Activated B cell treated with CpG ODN at 0.5 μM for 24 hours (primary cell): ENCODE measurements at places on chromosomes 1 and 21.

DNA sequence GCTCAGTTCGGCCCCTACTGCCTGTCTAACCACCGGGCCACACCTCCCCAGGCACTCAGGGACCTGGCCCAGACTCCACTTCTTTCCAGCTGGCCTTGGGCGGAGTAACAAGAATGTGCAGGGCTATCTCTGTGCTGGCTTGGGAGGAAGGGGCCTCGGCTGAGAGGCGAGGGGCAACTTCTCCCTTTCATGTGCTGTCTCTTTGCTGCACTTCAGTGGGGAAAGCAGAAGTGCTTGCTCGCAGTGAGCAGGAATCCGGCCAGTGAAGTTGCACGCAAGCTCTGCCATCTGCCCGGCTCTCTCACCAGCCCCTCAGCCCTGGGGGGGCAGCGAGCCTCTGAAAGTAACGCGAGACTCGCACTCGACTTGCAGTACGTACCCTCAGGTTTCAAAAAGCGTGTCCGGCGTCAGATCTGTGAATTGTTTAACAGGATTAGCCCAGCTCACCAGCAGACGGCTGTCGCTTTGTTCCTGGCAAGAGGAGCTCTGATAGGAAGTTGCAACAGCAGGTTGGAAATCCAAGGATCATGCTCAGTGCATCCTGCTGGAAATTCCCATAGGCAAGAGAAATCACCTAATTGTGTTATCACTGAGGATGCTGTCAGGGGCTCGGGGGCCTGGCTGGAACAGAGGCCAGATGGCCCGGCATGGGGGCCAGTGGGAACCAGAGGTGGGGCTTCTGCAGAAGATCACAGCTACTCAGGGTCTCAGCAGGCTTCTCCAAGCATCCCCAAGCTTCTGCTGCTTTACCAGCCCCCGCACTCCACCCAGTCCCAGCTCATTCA lies 221.1 kb downstream of the NPHP4 start:
- H3K27me3 ChIP-seq, result peaks cover 10% of the 10 kb centered on the region
- no peaks in the 10 kb centered on the region for H3K36me3 ChIP-seq
- H3K4me1 ChIP-seq, result no peaks in the 10 kb centered on the region
- no peak overlapping the region for H3K4me3 ChIP-seq
- H3K27ac ChIP-seq, result no peak overlapping the region

- no peaks in the 10 kb centered on the region for H3K36me3 ChIP-seq
- H3K27ac ChIP-seq, result no peak overlapping the region
- H3K4me1 ChIP-seq, result no peaks in the 10 kb centered on the region
- H3K4me3 ChIP-seq, result no peak overlapping the region
- no peak for DNase-seq
These were observed 28.1 kb downstream of the VANGL1 start for GRCh38 chr1:115669886-115670285.

DNA sequence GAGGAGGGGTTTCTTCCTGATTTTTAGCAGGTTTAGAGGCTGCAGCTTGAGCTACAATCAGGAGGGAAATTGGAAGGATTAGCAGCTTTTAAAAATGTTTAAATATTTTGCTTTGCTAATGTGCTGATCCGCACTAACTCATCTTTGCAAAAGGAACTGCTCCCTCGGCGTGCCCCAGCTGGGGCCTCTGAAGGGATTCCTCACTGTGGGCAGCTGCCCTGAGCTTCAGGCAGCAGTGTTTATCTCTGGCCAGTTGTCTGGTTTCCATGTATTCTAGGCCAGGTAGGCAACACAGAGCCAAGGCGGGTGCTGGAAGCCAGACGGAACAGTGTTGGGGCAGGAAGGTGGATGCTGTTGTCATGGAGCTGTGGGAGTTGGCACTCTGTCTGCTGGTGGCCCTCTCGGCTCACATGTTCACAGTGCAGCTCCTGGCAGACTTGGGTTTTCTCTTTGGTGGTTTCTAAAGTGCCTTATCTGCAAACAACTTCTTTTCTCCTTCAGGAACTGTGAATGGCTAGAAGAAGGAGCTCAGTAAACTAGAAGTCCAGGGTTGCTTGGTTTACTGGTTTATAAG lies 18.9 kb downstream of the NECAP2 start:
- H3K27ac ChIP-seq, result no peak overlapping the region
- DNase-seq, result no peak
- H3K36me3 ChIP-seq, result peaks cover 79% of the 10 kb centered on the region
- H3K4me3 ChIP-seq, result no peak overlapping the region
- H3K27me3 ChIP-seq, result no peaks in the 10 kb centered on the region

DNA sequence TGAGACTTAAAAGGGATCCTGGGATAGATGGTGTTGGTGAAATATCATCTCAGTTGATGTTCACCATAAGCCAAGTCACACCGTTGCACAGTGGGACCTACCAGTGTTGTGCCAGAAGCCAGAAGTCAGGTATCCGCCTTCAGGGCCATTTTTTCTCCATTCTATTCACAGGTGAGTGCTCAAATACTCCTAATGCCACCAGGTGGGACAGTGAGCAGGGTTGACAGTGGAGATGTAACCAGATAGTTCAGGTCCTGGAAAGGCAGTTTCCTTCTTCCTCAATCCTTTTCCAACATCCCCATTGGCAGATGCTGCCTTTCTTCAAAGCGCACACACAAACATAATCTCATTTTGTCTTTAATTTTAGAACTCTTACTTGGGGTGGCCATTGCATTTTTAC lies 11.6 kb downstream of the CD160 start:
- H3K4me1 ChIP-seq, result no peaks in the 10 kb centered on the region
- no peak overlapping the region for H3K27ac ChIP-seq
- H3K4me3 ChIP-seq, result no peak overlapping the region
- no peak for DNase-seq
- peaks cover 1% of the 10 kb centered on the region for H3K36me3 ChIP-seq

DNA sequence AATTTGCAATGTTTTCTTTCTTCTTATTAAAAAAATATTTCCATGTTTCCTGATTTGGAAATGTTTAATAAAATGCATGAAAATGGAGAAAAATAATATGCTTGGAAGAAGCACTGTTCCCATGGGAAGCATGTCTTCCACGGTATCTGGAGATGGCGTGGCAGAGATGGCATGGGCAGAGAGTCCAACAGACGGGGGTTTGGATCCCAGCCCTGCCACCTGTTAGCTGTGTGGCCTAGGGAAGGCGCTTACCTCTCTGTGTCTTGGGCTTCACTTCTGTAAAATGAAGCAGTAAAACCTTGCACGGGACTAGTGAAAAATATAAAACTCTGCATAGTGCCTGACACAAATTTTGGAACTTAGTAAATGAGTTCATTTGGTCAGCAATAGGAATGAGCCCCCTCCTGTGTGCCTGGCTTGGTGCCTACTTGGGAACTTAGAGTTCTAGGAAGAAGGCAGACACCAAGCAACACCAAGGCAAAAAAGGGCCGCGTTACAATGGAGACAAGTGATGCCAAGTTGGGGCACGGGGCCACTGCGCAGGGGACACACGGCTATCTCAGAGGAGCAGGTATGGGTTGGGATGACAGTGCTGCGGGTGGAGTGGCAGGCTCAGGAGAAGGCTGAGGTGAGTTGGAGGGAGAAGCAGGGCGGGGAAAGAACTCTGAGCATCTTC lies 124.2 kb downstream of the KCNN3 start:
- peaks cover 59% of the 10 kb centered on the region for H3K27me3 ChIP-seq
- H3K4me3 ChIP-seq, result no peak overlapping the region
- H3K4me1 ChIP-seq, result peaks cover 11% of the 10 kb centered on the region
- no peak overlapping the region for H3K27ac ChIP-seq
- H3K36me3 ChIP-seq, result no peaks in the 10 kb centered on the region

- no peak for DNase-seq
- H3K4me3 ChIP-seq, result no peak overlapping the region
- peaks cover 9% of the 10 kb centered on the region for H3K4me1 ChIP-seq
These were observed 8.3 kb upstream of the PPM1J start for GRCh38 chr1:112723511-112723839.

- DNase-seq, result no peak
- no peak overlapping the region for H3K4me3 ChIP-seq
- H3K4me1 ChIP-seq, result peaks cover 40% of the 10 kb centered on the region
These were observed 19.5 kb downstream of the GPBP1L1 start for GRCh38 chr1:45666836-45667235.

- H3K36me3 ChIP-seq, result no peaks in the 10 kb centered on the region
- no peak overlapping the region for H3K27ac ChIP-seq
- H3K27me3 ChIP-seq, result no peaks in the 10 kb centered on the region
- no peak overlapping the region for H3K4me3 ChIP-seq
- no peaks in the 10 kb centered on the region for H3K4me1 ChIP-seq
These were observed 53.9 kb upstream of the TIAM1 start for GRCh38 chr21:31397939-31398338.

DNA sequence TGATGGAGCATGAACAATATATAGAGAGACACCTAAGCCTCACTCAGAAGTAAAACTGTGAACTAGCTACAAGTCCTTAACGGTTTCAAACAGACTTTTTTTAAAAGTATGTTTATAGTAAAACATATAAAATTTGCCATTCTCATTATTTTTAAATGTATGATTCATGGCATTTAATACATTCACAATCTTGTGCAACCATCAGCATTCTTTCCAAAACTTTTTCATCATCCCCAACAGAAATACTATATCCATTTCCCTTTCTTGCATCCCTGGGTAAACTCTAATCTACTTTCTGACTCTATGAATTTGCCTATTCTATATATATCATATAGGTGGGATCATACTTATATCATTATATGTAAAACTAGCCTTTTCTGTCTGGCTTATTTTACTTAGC lies 25.5 kb downstream of the EVI5 start:
- peaks cover 8% of the 10 kb centered on the region for H3K36me3 ChIP-seq
- H3K4me3 ChIP-seq, result no peak overlapping the region
- H3K4me1 ChIP-seq, result peaks cover 2% of the 10 kb centered on the region
- no peak overlapping the region for H3K27ac ChIP-seq
- no peaks in the 10 kb centered on the region for H3K27me3 ChIP-seq
- DNase-seq, result no peak

DNA sequence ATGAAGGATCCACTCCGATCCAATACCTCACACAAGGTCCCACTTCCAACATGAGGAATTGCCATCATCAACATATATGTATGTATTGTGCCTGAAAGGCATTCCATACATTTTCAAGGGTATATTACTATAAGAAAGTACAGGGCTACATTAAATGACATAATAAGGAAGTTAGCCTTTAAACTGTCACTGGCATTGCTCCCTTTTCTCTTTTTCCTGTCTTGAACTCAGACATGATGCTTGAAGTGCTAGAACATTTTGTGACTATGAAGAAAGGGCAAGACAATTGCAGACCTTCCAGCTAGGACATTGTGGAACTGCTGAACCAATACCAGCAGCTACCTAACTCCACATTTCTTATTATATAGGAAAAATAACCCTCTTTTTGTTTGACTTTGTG lies 2.9 kb upstream of the TSPAN2 start:
- no peaks in the 10 kb centered on the region for H3K36me3 ChIP-seq
- H3K4me3 ChIP-seq, result no peak overlapping the region
- H3K27ac ChIP-seq, result no peak overlapping the region
- no peak for DNase-seq
- H3K4me1 ChIP-seq, result peaks cover 11% of the 10 kb centered on the region

DNA sequence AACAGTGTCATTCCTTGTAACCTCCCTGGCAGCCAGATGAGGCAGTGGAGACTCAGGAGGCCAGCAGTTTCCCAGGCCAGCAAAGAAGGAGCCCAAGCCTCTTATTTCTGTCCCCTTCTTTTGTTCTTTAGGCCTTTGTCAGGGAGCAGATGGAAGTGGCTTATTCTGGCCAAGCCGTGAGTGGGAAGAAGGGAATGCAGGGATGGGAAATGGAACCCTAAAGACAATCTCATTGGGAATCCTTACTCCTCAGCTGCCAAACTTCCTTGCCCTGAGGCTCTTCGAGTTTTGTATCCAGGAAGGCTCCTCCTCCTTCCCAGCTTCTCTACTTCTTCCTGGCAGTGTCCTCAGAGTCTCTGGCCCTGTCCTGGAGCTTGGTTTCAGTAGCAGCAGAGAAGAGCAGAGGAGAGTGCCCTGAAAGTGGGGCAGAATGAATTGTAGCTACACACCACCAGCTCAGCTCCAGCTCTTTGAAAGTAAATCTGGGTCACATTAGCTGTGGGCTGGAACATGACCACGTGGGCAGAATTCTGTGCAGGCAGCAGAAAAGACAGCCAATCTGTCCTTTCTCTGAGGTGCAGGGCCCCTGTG lies 63.9 kb downstream of the NDUFS5 start:
- no peaks in the 10 kb centered on the region for H3K36me3 ChIP-seq
- no peak overlapping the region for H3K4me3 ChIP-seq
- H3K27me3 ChIP-seq, result no peaks in the 10 kb centered on the region
- no peak for DNase-seq
- no peak overlapping the region for H3K27ac ChIP-seq
- H3K4me1 ChIP-seq, result peaks cover 11% of the 10 kb centered on the region

GRCh38 chr1:226512076-226512728 lies 36.4 kb upstream of the STUM start:
- peaks cover 2% of the 10 kb centered on the region for H3K4me1 ChIP-seq
- no peaks in the 10 kb centered on the region for H3K36me3 ChIP-seq
- H3K4me3 ChIP-seq, result no peak overlapping the region
- DNase-seq, result no peak
- H3K27ac ChIP-seq, result no peak overlapping the region

DNA sequence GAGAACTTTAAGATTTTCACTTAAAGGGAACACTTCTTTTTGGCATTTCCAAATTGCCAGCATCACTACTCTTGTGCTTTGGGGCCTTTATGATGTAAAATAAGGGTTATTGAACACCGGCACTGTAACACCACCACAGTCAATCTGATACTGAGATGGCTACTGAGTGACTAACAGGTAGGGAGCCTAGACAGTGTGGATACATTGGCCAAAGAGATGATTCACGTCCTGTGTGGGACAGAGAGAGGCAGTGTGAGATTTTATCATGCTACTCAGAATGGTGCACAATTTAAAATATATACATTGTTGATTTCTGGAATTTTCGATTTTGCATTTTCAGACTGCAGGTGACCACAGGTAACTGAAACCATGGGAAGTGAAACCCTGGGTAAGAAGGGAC lies 261.6 kb downstream of the SPATA17 start:
- H3K36me3 ChIP-seq, result no peaks in the 10 kb centered on the region
- DNase-seq, result no peak
- no peaks in the 10 kb centered on the region for H3K27me3 ChIP-seq
- no peaks in the 10 kb centered on the region for H3K4me1 ChIP-seq
- no peak overlapping the region for H3K4me3 ChIP-seq
- no peak overlapping the region for H3K27ac ChIP-seq

DNA sequence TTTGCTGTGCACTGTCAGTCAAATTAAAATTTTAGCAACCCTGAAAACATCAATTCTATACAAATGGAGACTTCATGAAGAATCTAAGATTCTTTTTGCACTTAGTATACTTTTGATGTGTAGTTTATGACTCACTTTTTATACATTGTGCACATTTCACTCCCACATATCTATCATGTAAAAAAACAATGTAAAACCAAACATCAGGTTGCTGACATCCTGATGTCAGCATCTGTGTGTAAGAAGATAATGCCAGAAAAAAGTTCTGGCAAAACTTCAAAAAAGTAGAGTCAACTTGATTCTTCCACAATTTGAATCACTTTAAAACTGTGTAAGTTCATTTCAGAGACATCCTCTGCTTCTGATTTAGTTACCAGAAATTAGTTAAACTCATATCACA lies 115.7 kb downstream of the CENPF start:
- H3K27ac ChIP-seq, result no peak overlapping the region
- no peak for DNase-seq
- H3K4me1 ChIP-seq, result no peaks in the 10 kb centered on the region
- no peak overlapping the region for H3K4me3 ChIP-seq

- H3K4me3 ChIP-seq, result no peak overlapping the region
- H3K27me3 ChIP-seq, result peaks cover 31% of the 10 kb centered on the region
- no peaks in the 10 kb centered on the region for H3K36me3 ChIP-seq
- no peak for DNase-seq
- no peaks in the 10 kb centered on the region for H3K4me1 ChIP-seq
These were observed 7.5 kb upstream of the ZSWIM5 start for GRCh38 chr1:45213892-45214291.
